Astrocyte of the spinal cord (primary cell): ENCODE measurements at places on chromosomes 7 and 10.

DNA sequence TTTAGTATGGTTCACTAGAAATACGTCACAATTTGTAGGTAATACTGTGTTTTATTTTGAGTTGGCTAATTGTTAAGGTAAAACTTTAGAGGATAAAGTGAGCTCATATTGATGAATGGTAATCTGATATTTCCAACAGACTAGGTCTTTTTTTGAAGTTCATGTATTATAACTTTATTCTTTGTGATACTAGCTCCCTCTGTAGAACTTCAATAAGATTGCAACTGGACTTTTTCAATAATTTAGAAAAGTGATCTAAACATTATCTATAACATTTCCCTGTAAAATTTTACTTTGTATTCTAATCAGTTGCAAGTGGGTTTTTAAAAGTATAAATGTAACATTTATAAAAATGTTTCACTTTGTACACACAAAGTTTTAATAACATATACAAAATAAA lies 83.5 kb downstream of the ADK start:
- peak; percentile 44 for DNase-seq

GRCh38 chr10:75858339-75858738 lies 426.9 kb downstream of the LRMDA start:
- no peak for DNase-seq

- DNase-seq, result no peak
These were observed 87.9 kb upstream of the GTF2I start for GRCh38 chr7:74569501-74570075.

- no peak for DNase-seq
These were observed 283.4 kb upstream of the FZD8 start for GRCh38 chr10:35925493-35925892.
